ENCODE measurements at places on chromosomes 1 and 21.

- no peak for DNase-seq
Measured at GRCh38 chr1:86965012-86965826, 50.8 kb downstream of the HS2ST1 start.

DNA sequence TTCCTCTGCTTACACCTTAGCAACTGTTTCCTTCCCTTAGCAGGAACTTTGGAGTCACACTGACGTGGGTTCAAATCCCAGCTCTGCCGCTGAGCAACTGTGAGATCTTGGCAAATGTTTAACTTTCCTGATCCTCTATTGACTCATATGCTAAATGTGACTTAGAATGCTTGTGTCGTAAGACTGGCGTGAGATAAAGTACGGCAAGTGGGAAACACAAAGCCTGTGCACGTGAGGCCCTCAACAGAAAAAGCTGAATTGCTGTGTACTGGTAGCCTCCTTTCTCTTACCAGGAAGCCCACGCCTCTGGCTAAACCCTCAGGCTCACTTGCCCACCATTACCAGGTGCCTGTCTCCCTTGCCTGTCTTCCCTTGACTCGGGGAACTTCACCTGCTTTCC, 135.4 kb upstream of the TNR start:
- DNase-seq, result no peak

GRCh38 chr1:17587693-17588047, 48.2 kb downstream of the ARHGEF10L start:
- peak; percentile 88 for DNase-seq

DNA sequence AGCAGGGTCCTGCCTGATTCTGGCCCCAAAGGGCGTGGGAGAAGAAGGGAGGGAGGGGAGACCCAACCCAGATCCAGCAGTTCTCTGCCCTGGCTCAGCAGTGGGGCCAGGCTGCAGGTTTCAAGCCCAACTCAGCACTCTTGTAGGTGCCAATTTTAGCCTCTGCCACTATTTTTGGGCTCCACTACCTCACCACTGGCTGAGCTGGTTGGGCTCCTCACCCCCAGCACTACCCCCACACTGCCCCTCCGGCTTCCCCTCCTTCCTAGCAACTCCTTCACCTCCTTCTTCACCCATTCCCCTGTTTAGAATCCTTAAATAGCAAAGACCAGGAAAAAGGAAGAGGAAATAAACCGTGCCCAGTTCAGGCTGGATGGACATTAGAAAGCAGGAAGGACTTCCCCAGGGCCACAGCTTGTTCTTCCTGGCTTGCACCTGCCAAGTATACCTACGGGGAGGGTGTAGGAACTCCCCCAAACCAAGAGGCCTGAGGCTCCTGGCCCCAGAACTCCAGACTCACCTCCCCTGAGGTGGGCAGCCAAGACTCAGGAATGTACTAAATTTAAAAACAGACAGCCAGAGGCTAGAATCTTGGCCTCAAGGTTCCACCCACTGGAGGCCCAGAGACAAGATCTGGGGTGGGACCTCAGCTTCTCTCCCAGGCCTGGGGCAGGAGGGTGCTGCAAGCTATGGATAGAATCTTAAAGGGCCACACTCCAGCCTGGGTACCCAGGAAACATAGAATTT, 1.4 kb upstream of the ARHGEF2 start:
- DNase-seq, result no peak

DNA sequence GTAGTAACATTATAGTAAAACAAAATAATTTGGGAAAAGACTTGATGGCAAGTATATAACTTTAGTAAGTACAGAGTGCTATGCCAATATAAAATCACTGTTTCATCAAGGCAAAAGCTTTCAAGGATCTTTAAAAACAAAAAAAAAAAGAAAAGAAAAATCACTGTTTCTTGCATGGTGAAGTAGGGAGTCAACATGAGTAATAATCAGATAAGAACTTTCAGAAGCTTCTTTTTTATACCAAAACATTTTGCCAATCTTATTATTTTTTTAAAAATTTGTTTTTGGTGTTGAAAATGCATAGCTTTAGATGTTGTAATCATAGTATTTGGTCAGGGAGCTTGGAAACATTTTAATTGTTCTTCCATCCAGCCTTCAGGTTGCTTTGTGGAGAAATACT, 37.2 kb downstream of the CAMSAP2 start:
- no peak for DNase-seq

DNA sequence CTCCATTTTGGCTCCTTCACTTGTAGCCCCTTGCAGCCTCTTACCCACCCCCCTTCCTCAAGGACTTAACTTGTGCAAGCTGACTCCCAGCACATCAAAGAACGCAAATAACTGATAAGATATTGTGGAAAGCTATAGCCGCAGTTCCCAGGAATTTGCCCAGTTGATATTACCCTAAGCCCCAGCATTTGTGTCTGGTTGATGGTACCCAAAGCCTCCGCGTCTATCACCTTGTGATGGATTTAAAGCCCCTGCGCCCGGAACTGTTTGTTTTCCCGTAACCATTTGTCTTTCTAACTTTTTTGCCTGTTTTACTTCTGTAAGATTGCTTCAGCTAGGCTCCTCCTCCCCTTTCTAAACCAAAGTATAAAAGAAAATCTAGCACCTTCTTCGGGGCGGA, 5.9 kb downstream of the YARS1 start:
- no peak for DNase-seq

DNA sequence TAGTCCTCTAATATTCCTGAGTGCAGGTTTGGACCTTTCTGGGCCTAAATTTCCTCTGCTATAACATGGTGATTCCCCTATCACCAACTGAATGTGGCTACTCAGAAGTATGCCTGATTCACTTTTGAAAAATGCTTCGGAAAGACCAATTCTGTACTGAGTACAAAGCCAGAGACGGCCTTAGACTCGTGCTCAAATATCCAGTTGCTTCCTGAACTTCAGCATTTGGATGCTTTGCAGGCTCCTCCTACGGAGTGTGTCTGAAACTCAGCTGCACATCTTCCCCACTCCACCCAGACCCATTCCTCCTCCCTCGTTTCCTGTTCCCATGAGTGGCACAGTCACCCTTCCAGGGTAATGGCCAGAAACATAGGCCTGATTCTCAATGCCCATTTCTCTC, 98.4 kb upstream of the GADD45A start:
- no peak for DNase-seq

DNA sequence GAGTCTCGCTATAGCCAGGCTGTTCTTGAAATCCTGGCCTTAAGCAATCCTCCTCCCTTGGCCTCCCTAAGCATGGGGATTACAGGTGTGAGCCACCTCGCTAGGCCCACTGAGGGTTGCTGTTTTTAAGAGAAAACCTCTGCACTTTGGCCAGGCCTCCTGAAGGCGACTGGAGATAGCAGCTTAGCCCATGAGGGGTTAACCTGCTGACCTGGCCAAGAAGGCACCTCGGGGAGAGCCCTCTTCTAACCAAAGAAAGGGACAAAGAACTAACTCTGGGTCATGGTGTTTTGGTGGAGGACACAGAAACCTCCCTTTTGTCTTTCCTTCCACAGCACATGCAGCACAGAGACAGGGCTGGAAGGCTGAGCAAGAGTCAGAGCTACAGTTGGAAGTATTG, 17.7 kb upstream of the KNCN start:
- no peak for DNase-seq

DNA sequence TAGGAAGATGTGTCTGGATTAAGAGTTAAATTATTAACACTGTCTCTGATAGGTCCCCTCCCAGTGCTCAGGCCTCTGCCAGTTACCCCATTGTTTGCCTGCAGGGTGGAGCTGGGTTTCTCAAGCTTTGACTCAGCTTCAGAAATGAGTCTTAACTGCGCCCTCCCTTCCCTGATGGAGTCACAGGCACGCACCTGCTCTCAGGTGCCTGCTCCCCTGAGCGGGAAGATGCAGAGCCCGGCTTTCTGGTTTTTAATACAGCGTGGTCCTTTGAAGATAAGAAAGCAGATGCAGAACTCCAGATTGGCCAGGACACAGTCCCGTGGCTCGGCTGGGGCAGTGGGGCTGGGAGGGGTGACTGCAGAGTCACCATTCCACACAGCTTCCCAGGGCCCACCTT, 3.2 kb upstream of the SPRR4 start:
- DNase-seq, result no peak

DNA sequence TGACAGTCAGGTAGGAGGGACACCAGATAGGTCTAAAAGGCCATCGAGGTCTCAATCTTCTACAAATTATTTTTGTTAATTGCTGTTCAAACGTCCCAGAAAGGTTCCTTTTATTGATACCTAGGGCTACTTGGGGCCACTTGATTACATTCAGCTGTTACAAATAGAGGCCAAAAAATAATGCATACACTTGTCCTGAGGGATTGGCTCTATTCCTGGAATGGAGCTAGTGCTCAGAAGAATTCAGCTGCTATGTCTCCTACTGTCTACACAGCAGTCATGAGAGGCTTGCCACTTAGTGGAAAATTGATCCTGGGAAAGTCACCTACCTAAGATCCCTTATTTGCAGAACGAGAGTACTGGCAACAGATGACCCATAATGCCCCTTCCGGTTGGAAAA, 498.3 kb downstream of the ADGRL2 start:
- DNase-seq, result no peak

GRCh38 chr1:235639226-235640205, 10.1 kb downstream of the GNG4 start:
- DNase-seq, result no peak

- DNase-seq, result no peak
Measured at GRCh38 chr1:43506233-43506632, 24.4 kb upstream of the PTPRF start.

- DNase-seq, result no peak
Measured at GRCh38 chr1:23613191-23614031, 54.1 kb upstream of the ID3 start.

DNA sequence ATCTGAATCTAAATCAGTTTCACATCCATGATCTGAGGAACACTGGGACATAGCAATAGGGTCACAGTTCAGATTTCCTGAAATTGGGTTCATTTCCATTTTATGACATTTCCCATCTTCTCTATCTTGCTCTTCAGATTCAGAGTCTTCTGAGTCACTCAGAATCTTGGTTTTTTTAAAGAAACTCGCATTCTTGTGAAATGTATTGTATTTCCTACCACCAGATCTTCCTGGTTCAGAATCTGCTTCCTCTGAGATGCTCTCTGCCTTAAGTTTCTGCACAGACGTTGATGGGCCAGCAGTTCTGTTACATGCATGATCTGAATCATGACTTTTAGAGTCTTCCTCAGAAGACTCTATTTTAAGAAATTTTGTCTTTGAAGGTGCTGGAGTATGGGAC, 15.5 kb upstream of the PSMG1 start:
- no peak for DNase-seq

GRCh38 chr1:152886085-152886484, 8.0 kb downstream of the SMCP start:
- no peak for DNase-seq

DNA sequence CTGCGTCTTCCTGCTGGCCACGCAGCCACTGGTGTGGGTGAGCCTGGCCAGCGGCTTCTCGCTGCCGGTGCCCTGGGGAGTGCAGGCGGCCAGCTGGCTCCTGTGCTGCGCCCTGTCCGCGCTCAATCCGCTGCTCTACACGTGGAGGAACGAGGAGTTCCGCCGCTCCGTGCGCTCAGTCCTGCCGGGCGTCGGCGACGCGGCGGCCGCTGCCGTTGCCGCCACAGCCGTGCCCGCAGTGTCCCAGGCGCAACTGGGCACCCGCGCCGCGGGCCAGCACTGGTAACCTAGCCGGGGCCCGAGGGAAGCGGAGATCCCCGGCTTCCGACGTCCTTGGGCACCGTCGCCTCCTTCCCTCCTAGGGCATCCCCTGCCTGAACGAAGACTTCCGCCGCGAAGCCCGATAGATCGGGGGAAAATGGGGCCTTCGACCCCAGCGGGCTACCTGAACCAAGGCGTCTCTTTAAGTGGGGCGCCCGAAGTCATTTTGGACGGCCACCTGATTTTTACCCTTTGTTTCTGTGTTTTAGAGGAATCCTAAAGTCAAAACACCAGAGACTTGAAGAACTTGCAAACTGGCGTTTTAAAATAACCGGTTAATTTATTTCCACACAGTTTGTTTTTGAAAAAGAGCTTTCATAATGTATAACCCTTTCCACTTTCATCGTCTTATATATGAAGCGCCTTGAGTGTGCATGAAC, 2.0 kb downstream of the GPR88 start:
- DNase-seq, result no peak

DNA sequence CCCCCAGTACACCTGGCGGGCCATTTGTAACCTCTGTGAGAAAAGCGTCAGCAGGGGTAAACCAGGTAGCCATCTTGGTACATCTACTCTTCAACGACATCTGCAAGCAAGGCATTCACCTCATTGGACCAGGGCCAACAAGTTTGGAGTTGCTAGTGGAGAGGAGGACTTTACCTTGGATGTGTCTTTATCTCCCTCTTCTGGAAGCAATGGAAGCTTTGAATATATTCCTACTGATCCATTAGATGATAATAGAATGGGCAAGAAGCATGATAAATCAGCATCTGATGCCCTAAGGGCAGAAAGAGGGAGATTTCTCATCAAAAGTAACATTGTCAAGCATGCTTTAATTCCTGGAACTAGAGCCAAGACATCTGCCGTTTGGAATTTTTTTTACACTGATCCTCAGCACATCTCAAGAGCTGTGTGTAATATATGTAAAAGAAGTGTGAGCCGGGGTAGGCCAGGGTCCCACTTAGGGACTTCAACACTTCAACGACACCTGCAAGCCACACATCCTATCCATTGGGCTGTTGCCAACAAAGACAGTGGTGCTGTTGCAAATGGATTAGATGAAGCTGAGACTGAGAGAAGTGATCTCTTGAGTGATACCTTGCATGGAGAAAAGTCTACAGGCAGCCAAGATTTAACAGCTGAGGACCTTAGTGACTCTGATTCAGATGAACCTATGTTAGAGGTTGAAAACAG, 2.7 kb downstream of the ZBED6 start:
- no peak for DNase-seq

GRCh38 chr1:16067127-16067768, 6.2 kb downstream of the FAM131C start:
- no peak for DNase-seq

- DNase-seq, result no peak
Measured at GRCh38 chr1:93501399-93501798, 53.5 kb downstream of the FNBP1L start.

- DNase-seq, result no peak
Measured at GRCh38 chr1:10594595-10595223, 120.0 kb downstream of the PEX14 start.

GRCh38 chr1:228144193-228144992, 4.3 kb downstream of the GUK1 start:
- no peak for DNase-seq

GRCh38 chr1:84969489-84970250, 27.2 kb downstream of the MCOLN2 start:
- no peak for DNase-seq

DNA sequence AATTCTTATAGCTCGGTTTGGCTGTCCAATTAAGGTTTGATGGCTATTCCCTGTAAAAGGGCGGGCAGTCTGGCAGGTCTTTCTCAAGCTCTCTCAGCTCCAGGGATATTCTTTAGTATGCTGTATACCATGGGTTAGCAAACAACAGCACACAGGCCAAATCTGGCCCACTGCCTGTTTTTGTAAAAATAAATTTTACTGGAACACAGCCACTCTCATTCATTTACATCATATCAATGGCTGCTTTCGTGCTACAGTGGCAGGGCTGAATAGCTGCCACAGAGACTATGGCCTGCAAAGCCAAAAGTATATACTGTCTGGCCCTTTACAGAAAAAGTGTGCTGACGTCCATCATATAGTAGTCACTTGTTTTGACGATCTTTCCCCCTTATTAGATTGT, 32.0 kb downstream of the MACO1 start:
- DNase-seq, result no peak

- peak; percentile 90 for DNase-seq
Measured at GRCh38 chr1:52552505-52553361, at the start of gene TUT4. Gene TUT4 (minus strand): TSS chr1:52553092. CDS start chr1:52526280, 26,812 bp downstream.

GRCh38 chr1:145690587-145691558, 16.3 kb downstream of the PDZK1 start:
- no peak for DNase-seq

GRCh38 chr1:49208712-49209111, 432.0 kb upstream of the BEND5 start:
- DNase-seq, result no peak

- DNase-seq, result no peak
Measured at GRCh38 chr1:166915042-166915441, 39.0 kb upstream of the TADA1 start.
